ENCODE measurements at places on chromosomes 4 and X.

GRCh38 chrX:120456973-120457372, 12.1 kb downstream of the LAMP2 start:
- no peak for DNase-seq

DNA sequence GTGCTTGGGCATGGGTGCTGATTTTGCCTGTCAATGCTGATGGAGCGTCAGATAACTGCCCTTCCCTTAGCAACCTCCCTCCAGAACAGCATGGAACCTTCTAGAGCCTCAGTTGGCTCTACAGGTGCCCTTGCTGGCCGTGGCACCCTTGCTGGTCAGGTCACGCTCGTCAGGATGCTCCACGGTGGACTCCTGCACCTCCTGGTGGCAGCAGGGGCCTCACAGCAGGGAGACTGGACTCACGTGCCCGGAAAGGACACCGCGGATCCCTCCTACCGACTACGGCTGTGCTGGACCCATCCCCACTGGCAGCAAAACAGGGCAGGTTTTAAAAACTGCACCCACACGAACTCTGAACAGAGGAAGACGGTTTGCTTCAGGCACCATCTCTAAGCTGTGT, 82.1 kb upstream of the AFAP1 start:
- no peak for DNase-seq

DNA sequence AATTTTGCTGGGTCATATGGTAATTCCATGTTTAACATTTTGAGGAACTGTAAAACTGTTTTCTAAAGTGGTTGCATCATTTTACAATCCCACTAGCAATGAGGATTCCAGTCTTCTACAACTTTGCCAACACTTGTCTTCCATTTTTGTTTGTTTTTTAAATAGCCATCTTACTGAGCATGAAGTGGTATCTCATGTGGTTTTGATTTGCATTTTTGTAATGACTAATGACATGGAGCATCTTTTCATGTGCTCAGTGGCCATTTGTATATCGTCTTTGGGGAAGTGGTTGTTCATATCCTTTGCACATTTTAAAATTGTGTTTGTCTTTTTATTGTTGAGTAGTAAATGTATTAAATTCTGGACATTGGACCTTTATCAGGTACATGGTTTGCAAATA, 94.7 kb downstream of the TMEM131L start:
- no peak for DNase-seq

GRCh38 chrX:93673869-93674271, at the start of gene FAM133A:
Gene FAM133A (plus strand): TSS chrX:93674206. CDS start chrX:93709420, 35,214 bp downstream.
- DNase-seq, result no peak

DNA sequence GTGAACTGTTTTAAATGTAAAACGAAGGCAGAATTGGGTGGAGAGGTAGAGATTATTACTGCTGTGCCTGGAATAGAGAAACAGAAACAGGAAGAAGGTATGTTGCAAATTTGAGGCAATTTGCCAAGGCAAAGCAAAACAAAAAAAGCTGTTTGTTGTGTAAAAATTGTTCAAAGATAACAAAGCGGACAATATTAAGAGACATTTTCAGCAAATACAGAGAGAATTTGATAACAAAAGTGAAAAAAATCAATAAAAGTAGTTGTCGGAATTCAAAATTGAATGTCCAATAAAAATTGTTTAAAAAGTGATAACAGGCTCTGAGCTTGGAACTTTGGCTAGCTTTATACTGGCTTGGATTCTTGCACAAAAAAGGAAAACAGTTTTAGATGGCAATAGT, 14.4 kb upstream of the SMS start:
- no peak for DNase-seq

- DNase-seq, result no peak
These were observed 149.2 kb downstream of the CBR4 start for GRCh38 chr4:168860827-168861226.

DNA sequence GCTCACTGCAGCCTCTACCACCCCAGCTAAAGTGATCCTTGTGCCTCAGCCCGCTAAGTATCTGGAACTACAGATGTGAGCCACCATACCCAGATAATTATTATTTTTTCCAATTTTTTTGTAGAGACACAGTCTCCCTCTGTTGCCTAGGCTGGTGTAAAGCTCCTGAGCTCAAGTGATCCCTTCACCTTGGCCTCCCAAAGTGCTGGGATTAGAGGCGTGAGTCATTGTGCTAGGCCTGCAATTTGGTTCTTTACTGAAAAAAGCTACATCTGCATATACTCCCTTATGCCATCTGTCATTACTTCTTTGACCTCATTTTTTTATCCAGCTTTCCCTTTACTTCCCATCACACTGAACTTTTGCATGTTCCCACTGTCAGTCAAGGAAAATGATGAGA, 2012.4 kb upstream of the IGFBP7 start:
- DNase-seq, result no peak

DNA sequence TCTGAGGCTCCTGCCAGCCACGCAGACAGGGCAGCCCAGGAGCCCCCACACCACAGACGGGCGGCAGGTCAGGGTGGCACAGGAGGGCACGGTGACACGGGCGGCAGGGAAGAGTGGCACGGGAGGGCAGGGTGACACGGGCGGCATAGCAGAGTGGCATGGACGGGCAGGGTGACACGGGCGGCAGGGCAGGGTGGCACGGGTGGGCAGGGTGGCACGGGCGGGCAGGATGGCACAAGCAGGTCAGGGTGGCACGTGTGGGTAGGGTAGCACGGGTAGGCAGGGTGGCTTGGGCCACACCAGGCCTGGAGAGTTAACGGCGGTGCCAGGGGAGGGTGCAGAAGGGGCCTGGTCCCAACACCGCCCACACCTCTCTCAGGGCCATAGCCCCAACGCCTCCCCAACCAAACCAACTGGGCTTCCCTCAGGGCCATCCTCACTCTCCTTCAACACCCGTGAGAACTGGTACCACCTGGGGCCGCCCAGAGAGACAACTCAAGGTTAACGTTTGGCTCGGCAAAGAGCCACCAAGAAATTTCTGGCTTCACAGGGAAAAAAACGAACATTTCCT, 3.4 kb downstream of the CTBP1 start:
- no peak for DNase-seq

- DNase-seq, result no peak
These were observed 79.7 kb downstream of the BTC start for GRCh38 chr4:74714611-74715130.

- no peak for DNase-seq
These were observed 63.5 kb downstream of the WNK3 start for GRCh38 chrX:54294306-54294705.

GRCh38 chr4:26867914-26868684, 7.5 kb downstream of the STIM2 start:
- no peak for DNase-seq

- peak; percentile 12 for DNase-seq
These were observed 9.6 kb downstream of the BMP3 start for GRCh38 chr4:81040012-81040659.

Data from NCI-H1930 (cell line).